ENCODE measurements at places on chromosomes 5 and 9.

- no peak for DNase-seq
Observed at GRCh38 chr5:1778138-1779020, 21.3 kb downstream of the MRPL36 start.

- DNase-seq = peak; percentile 65
Observed at GRCh38 chr5:115262011-115262320, 711 bp downstream of the PGGT1B start.

GRCh38 chr5:58116346-58116745 lies 343.5 kb downstream of the PLK2 start:
- DNase-seq = no peak

DNA sequence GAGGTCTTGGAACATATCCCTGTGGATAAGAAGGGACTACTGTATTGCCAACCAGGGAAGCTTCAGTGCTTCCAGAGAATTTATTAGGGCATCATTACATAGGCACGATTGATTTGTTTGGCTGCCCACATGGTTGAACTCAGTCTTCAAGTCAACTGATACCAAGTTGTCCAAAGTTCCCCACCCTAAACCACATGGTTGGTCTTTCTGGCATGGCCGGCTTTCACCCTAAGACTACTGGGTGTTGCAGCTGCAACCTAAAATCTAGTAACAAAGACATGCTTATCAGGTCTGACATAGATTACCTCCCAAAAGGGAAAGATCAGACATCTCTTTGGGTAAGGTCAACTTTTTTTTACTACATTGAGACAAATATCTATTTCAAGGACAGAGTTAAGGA lies 37.0 kb downstream of the FAF2 start:
- no peak for DNase-seq

- DNase-seq = no peak
Observed at GRCh38 chr9:126335837-126336735, 9.5 kb downstream of the MVB12B start.

GRCh38 chr5:153403470-153403869 lies 87.0 kb upstream of the GRIA1 start:
- no peak for DNase-seq

- no peak for DNase-seq
Observed at GRCh38 chr5:6535594-6535993, 86.9 kb downstream of the UBE2QL1 start.

- no peak for DNase-seq
Observed at GRCh38 chr5:69086206-69086605, 7.6 kb upstream of the SLC30A5 start.

DNA sequence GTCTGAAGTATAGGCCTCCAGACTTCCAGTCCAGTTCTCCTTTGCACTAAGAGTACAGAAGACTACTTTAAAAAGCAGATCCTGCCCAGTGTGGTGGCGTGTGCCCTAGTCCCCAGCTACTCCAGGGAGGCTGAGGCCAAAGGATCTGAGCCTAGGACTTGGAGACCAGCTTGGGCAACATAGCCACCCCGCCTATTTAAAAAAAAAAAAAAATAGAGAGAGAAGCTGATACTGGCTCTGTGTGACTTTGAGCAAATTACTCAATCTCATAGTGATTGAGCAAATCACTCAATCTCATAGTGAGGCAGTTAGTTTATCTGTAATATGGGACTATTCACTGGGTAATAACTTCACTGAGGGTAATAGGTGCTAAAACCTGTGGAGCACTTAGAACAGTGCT lies 43.6 kb upstream of the KDM4C start:
- no peak for DNase-seq

- DNase-seq = no peak
Observed at GRCh38 chr9:98563212-98563907, 145.4 kb downstream of the GABBR2 start.
